ENCODE measurements at places on chromosomes 16 and 17.

- DNase-seq = no peak
These were observed 12.6 kb downstream of the THRA start for GRCh38 chr17:40075201-40075941.

DNA sequence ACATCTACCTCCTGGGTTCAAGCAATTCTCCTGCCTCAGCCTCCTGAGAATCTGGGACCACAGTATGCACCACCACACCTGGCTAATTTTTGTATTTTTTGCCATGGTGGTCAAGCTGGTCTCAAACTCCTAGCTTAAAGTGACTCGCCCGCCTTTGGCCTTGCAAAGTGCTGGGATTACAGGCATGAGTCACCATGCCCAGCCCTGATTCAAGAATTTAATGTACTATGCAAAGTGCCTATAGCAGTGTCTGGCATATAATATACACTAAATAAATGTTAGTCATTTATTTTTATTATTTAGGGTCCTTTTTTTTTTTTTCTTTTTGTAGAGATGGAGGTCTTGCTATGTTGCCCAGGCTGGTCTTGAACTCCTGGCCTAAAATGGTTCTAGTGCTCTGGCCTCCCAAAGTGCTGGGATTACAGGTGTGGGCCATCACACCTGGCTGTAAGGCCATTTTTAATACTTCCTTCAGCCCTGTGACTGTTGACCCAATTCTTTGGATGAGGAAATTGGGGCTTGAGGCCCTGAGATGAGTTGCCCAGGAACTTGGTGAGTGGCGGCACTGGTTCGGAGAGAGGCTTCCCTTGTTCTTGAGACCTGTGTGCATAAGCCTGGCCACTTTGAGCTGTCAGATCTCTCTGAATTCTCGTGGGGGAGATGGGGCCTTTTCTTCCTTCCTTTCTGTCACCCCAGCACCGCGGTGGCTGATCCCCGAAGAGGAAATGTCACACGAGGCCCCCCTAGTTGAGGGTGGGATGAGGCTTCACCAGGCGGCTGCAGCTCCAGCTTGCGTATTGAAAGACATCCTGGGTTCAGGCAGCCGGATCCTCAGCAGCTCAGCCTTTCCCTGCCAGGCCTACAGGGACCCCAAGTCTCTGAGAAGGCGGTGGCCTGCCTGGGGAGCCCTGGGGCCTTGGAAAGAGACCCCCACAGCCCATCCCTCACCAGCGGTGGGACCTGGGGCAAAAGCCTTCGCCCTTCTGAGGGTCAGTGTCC lies 38.7 kb downstream of the LAT start:
- DNase-seq = no peak

DNA sequence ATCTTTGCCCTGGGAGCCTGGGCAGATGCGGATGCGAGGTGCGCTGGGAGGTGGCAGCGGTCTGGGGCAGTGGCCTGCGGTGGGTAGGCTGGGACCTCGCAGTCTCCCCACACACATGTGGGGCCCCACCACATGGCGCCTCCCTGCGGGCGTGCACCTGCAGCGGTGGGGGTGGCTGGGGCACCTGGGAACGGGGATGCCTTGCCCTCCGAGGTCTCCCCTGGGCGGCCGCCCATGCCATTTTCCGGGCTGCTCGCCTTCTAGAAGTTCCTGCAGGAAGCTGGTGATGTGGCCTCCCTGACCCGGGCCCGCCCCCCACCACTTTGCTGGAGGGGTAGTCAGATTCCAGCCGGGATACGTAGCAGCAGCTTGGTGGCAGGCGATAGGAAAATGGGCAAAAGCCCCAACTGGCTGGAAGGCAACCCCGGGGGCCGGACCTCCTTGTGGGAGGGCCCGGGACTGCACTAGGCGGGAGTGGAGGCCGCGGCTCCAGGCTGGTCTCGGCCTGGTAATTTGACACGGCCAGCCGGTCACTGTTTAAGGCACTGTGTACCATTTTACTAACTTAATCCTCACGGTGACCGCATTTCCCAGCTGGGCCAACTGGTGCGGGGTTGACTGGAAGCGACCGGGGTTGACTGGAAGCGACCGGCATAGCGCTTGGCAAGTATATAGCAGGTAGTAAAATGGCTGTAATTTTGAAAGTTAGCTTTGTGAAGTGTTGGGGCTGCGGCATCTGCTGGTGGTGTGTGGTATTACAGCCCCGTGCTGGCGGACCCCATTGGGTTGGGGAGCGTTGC lies 38.5 kb downstream of the IGF2BP1 start:
- DNase-seq = no peak

DNA sequence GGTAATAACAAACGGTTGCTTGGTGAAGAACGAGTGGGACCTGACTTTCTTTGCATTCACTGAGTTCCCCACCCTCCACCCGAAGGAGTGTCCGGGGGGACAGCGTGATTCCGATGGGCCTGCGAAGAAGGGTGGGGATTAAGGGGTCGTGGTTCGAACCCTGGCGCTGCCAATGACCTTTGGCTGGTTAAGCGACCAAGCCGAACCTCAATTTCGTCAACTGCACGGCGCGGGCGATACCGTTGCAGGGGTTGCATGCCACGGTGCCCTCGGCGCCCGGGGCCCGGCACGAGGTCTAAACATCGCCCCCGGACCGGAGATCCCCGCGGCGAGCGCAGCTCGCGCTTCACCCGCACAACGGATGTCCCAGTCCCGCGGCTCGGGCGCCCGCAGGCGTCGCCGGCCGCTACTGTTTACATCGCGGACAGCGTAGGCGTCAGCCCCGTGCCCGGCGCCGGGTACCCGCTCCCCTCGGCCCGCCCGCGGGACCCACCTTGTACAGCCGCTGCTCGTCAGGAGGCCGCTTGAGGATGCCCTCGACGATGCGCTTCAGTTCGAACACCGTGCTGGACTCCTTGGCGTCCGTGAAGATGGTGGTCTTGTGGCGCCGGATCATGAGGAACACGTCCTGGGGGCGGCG lies 460 bp downstream of the ELOB start:
- DNase-seq = no peak

GRCh38 chr17:74729368-74729767 lies 7.7 kb upstream of the RAB37 start:
- DNase-seq = no peak

DNA sequence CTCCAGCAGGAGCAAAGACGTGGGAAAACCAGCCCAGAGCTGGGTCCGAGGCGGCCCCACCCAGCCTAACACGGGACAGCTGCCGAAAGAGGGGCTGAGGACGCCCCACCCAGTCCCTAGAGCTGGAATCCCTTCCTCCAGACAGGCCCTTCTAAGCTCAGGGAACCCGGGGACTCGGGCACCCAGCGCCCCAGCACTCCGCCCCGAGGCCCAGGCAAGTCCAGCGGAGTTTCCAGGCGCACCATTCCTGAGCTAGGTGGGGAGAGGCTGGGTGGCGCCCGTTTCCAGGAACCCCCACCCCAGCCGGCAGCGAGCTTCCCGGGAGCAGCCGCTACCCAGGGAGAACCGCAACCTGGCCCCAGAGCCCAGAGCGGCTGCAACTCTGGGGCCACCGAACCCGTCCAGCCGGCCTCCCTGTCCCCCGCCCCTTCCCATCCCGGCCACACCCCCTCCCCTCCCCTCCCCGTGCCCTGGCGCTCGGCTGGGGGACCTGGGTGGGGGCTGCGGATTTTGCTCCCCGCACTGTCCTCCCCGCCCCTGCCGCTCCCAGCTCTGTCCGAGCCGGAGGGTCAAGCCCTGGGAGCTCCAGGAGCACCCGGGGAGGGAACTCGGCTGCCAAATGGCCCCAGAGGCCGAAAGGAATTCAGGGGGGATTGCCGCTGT lies 536 bp downstream of the TMC6 start:
- no peak for DNase-seq

Data from smooth muscle cell of the brain vasculature (primary cell).